Activated CD8-positive, alpha-beta memory T cell treated with anti-CD3 and anti-CD28 coated beads, Interleukin-2, amount 10 ng/mL, durations not matched to agents 7 days and 5 days (primary cell): ENCODE measurements at places on chromosomes 1 and 21. TPM values are rescaled to one million over a fixed set of nuclear protein-coding genes. Genes with fewer than 3 reads are reported as not detected.

Gene LMOD1
- total RNA-seq, result not detected

Gene CASZ1
- total RNA-seq, result 8.8 TPM

Gene SLAMF7
- 126 TPM for total RNA-seq

DNA sequence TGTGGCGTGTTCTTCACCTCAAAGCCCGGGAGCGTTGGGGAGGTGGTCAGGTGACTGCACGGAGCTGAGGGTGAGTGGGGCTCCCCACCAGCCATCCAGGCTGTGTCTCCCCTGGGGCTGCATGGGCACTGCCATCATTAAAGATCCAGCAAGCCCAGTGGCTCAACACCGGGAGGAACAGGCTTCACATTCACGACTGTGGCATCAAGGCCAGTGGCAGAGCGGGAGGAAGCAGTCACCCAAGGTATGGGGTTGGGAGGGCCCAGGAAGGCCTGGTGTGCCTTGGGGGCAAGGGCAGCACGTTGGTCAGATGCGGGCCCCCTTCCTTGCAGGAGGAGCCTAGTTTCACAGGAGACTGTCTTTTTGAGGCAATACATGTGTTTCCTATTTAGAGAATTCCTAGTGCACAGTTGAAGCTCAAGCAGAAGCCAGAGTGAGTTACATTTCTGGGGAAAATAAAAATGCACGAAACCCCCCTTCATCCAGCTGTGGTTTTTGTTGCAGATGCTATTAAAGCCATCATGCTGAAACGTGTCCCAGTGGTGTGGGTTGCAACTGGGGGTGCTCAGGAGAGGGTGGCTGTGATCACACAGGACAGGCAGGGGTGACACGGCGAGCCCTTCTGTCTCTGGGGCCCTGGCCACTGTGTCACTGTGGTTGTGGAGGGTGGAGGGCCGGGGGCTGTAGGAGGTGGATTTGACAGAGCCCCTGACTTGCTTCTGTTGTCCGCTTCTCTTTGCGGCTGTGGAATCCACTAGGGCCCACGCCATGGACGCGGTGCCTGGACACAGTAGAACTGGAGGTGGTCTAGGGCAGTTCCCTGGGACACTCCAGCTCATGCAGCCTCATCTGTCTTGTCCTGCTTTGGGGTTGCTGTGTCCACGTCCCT is 34.1 kb downstream of the SNAP47 start:
- no peak for DNase-seq

DNA sequence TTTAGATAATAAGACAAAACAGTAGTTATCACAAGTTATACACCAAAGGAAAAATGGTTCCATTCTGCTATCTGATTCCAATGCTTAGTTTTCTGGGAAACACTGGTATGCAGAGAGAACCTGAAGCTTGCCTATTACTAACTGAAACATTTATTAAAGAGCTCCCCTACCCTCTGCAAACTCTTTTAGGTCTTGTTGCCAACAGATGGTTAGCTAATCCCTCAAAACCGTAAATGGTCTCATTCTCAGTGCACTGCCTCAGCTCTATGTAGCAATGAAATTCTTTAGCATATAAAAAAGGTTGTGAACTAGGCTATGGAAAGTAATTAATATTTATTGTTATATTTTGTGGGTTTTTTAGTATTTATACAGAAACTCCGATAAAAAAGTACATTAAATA is 20.4 kb downstream of the C21orf91 start:
- no peak for DNase-seq

GRCh38 chr1:235160383-235160956 is 580 bp downstream of the RBM34 start:
- DNase-seq, result no peak

- no peak for DNase-seq
These were observed 12.1 kb downstream of the FOXD2 start for GRCh38 chr1:47449822-47450552.

GRCh38 chr1:156136970-156137483 is 16.4 kb upstream of the SEMA4A start:
- DNase-seq, result no peak
